AG08395 (cell line): ENCODE measurements at places on chromosomes 16 and 17.
A peak's percentile ranks its signal among the peaks of the same experiment; 100 is the strongest.

DNA sequence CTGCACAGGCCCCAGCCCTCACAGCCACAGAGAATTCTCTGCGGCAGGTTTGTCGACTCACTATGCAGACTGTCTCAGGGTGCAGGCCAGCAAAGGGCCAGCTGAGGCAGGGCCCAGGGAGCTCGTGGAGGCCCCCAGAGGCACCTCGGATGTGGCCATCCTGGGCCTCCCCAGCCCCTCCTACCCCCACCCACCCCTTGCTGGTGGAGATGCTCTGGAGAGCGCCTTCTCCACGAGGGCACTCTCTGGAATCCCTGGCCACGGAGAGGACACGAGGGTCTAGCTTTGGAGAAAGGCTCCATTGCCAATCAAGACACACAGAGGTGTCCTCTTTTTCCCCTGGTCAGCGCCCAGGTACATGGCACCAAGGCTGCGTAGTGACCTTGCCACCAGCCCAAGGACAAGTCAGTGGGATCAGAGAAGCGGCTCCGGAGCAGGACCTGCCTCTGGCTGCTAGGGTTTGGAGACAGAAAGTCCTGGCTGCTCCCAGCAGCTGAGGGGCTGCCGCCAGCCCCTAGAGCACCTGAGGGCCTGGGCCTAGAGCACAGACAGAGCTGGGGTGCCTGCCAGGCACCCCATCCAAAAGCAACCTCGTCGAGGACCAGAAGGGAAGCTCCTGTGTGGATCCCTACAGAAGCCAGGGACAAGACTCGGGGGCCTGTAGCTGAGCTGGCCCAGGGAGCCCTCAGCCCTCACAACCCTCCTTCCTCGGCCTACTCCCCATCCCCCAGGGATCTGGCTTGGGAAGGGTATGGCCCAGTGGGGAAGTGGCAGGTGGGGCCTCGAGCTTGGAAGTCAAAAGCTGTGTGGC, 18.7 kb downstream of the ARL2BP start:
- DNase-seq, result no peak

- DNase-seq, result peak; percentile 35
These were observed 135.9 kb downstream of the KATNIP start for GRCh38 chr16:27685807-27686206.

DNA sequence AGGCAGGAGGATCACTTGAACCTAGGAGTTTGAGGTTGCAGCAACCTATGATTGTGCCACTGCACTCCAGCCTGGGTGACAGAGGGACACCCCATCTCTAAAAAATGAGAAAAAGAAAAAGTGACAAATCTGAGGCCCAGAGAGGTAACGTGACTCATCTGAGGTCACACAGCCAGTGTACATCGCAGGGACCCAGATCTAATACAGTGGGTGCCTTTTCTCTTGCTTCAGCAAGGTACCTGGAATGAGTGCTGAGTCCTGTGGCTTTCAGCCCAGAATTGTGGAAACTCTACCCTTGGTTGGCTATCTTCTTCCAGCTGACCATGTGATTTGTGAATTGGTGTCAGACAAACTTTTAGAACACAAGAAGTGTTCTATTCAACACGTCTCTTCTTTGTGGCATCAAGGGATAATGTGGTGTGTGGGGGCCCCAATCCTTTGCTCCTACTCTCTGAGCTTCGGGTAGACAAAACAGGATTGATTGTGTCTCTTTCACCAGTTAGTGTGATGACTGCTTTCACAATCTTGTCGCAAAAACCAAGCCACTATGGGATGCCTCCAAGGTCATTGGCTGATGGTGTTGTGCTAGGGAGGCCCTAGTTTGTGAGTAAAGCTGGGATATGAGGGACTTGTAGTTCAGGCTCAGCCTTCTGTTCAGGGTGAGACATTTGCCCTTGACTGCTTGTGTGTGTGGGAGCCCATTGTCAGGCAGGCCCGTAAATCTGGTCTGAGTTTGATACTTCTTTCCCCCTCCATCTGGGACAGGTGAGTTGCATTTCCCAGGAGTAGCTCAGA, 71.0 kb downstream of the MSI2 start:
- DNase-seq, result no peak

DNA sequence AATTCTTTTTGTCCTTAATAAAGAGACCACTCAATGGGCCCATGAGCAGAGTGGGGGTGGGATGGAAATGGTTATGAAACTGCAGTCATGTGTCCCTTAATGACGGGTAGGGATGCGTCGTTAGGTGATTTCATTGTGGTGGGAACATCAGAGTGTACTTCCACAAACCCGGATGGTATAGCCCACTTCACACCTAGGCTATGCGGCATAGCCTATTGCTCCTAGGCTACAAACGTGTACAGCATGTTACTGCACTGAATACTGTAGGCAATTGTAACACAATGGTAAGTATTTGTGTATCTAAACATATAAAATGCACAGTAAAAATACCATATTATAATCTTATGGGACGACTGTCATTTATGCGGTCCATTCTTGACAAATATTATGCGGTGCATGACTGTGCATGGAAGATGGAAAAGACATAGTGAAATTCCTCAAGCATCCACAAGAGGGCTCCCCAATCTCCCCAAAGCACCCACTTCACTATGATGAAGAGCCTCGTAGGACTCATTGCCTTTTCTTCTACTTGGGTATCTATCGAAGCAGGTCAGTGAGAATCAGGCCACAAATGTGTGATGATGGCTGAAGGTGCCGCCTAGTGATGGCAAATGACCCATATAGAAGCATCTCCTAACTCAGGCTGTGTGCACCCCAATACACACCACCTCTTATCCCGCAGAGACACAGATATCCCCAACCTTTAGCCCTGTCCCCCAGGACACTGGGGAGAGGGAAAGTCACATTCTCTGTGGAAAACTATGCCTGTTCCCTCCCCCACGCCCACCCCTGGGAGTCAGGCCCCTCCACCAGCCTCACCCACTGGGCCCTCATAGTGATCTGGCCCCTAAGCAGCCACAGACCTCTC, 43.5 kb downstream of the TBX21 start:
- peak; percentile 69 for DNase-seq

DNA sequence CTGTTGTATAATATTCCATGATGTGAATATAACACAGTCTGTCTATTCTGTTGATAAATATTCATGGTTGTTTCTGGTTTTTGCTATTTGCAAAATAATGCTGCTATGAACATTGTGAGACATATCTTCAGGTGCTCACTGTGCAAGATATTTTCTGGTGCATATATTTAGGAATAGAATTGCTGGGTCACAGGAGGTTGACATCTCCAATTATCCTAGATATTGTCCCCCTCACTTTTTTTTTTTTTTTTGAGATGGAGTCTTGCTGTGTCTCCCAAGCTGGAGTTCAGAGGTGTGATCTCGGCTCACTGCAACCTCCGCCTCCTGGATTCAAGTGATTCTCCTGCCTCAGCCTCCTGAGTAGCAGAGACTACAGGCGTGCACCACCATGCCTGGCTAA, 14.5 kb upstream of the MYO18A start:
- no peak for DNase-seq
